ENCODE measurements at places on chromosomes 11 and 22. TPM values are rescaled to one million over a fixed set of nuclear protein-coding genes. Genes with fewer than 3 reads are reported as not detected.

DNA sequence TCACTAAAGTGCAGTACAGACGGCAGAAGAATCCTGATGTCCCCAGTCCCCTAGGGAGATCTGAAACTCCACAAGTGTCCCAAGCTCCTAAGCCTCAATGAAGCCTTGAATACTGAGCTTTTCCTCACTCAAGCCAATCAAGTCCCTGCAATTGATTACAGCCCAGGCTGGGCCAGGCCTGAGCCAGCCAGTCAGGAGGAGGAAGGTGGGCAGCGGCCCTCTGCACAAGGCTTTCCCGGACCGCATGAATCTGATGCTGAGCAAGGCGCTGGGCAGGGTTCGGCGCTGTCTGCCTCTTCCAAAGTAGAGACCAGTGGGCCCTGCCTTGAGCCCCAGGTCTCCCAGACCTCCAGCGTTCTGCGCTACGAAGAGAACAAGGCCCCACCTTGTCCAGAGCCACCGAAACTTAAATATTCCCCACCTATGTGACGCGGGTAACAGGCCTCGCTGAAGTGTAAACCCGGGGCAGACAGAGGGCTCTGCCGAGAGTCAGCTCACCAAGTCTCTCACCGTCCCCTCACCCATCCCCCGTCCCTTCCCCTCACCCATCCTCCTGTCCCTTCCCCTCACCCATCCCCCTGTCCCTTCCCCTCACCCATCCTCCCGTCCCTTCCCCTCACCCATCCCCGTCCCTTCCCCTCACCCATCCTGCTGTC, 63.2 kb downstream of the SCUBE1 start:
- no peak for DNase-seq
- H3K27ac ChIP-seq = no peak overlapping the region
- no peaks in the 10 kb centered on the region for H3K27me3 ChIP-seq
- H3K4me1 ChIP-seq = peaks cover 9% of the 10 kb centered on the region
- H3K4me3 ChIP-seq = no peak overlapping the region

DNA sequence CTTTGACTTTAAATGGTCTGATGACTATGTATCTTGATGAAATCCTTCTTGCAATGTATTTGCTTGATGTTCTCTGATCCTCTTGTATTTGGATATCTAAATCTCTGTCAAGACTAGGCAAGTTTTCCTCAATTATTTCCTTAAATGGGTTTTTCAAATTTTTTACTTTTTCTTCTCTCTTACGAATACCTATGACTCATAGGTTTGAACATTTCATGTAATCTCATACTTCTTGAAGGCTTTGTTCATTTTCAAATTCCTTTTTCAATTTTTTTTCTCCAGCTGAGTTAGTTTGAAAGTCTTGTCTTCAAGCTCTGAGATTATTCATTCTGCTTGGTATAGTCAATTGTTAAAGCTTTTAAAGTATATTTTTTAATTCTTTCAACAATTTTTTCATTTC, 13.1 kb downstream of the OR10W1 start:
- no peak overlapping the region for H3K4me3 ChIP-seq
- H3K27me3 ChIP-seq = no peaks in the 10 kb centered on the region
- H3K36me3 ChIP-seq = no peaks in the 10 kb centered on the region

- H3K27me3 ChIP-seq = no peaks in the 10 kb centered on the region
- no peaks in the 10 kb centered on the region for H3K4me1 ChIP-seq
- H3K36me3 ChIP-seq = no peaks in the 10 kb centered on the region
- no peak overlapping the region for H3K27ac ChIP-seq
- DNase-seq = no peak
Measured at GRCh38 chr11:101848262-101848661, 66.5 kb upstream of the CEP126 start.

DNA sequence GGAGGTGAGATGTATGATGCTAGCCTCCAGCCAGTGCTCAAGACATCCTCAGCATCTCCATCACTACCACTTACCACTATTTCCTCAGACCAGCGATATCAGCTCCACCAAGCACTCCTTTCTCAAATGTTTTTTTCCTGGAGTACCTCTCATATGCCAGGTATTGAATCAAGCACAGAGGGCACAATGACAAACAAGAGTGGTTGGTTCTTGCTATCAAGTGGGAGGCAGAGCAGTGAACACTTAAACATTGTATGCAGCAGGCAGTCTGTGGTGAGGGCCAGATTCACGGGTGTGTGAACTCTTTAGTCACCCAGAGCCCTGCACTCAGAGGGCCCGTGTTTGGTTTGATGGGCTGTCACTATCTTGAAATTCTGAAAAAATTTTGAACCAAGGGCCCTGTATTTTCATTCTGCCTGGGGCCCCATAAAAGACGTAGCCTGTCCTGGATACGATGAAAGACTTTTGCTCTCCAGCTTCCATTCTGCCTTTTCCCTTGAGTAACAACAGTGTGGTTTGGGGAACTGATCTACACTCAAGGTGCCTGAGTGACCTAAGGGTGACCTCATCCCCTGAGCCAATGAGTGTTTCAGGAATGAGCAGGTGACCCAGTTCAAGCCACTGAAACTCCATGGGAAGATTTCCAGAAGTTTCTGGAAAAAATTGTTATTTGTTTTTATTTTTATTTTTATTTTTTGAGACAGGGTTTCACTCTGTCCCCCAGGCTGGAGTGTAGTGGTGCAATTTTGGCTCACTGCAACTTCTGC, 348.4 kb upstream of the NARS2 start:
- no peaks in the 10 kb centered on the region for H3K36me3 ChIP-seq
- H3K4me3 ChIP-seq = no peak overlapping the region
- DNase-seq = peak; percentile 45
- H3K4me1 ChIP-seq = peaks cover 10% of the 10 kb centered on the region
- H3K27ac ChIP-seq = no peak overlapping the region

DNA sequence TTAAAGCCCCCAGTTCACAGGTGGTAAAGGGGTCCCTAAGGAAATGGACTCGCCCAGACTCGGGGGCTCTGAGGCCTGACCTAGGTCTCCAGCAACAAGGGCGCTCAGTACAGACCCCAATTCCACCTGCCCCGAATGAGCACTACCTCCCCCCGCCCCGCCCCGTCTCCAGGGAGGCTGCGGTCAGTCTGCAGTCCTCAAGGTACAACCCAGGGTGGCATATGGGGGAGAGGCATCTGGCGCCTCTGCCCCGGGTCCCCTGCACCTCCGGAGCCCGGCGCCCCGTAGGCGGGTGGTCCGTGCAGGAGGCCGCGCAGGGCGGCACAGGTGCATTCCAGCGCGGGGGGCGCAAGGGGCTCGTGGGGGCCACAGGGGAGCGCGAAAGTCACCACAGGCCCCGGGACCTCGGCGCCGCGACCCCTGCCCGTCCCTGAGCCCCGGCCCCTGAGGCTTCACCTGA, 361 bp downstream of the CTSD start:
- peak overlapping the region; percentile 83 for H3K4me3 ChIP-seq
- H3K27me3 ChIP-seq = no peaks in the 10 kb centered on the region
- H3K4me1 ChIP-seq = peaks cover 52% of the 10 kb centered on the region
- H3K36me3 ChIP-seq = peaks cover 21% of the 10 kb centered on the region
- DNase-seq = no peak
- peak overlapping the region; percentile 97 for H3K27ac ChIP-seq

OR52H1 gene
- not detected for polyA plus RNA-seq

All from CD14-positive monocyte (primary cell).